Pulmonary artery endothelial cell (primary cell): ENCODE measurements at places on chromosomes 5 and 9. TPM values are rescaled to one million over a fixed set of nuclear protein-coding genes. Genes with fewer than 3 reads are reported as not detected.

DNA sequence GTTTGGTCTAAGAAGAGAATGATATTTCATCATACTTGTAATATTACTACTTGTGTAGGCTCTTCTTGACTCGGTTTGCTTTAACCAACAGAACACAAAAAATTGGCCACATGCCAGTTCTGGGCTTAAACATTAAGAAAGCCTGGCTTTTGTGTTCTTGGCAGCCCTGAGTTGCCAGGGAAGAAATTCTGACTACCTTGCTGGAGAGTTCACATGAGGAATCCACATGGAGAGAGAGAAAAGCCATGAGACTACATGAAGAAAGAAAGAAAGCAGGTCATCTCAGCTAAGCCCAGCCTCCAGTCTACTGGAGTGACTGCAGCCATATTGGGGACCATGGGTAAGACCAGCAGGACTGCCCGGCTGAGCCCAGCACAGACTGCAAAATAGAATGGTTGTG, 524.8 kb downstream of the RAB3C start:
- no peak for DNase-seq

DNA sequence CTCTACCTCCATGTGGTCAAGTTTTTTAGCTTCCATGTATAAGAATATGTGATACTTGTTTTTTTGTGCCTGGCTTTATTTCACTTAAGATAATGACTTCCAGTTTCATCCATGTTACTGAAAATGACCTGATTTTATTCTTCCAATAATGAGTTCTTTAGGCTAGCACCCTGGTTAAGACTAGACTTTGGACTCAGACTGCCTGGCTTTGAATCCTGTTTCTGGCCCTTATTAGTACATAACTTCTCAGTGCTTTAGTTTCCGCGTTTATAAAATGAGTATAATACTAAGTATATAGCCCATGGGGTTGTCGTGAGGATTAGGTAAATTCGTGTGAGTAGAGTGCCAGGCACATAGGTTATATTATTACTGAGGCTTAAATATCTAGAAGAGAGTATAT, 18.5 kb downstream of the KIAA1958 start:
- DNase-seq, result no peak

GRCh38 chr5:122455939-122456338, 143.9 kb downstream of the SNCAIP start:
- no peak for DNase-seq

GRCh38 chr9:17958363-17958762, 379.5 kb downstream of the SH3GL2 start:
- DNase-seq, result no peak

DNA sequence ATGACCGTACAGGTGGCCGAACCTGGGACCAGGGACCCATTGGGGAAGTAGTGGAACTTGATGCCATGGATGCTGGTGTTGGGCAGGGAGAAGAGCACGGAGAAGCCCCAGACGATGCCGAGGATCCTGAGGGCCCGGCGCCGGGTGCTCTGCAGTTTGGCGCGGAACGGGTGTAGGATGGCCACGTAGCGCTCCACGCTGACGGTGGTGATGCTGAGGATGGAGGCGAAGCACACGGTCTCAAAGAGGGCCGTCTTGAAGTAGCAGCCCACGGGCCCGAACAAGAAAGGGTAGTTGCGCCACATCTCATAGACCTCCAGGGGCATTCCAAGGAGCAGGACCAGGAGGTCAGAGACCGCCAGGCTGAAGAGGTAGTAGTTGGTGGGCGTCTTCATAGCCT, 585 bp downstream of the NMUR2 start:
- no peak for DNase-seq

KIF4B gene
- 0.13 and 0.21 TPM in 2 replicates for total RNA-seq

KIF12 gene
- total RNA-seq, result 0.18 and 0.53 TPM in 2 replicates

PPP1R26 gene
- 16.1 and 16.6 TPM in 2 replicates for total RNA-seq

PITX1 gene
- total RNA-seq, result 0.04 and 0.26 TPM in 2 replicates

SMIM33 gene
- total RNA-seq, result under 0.01 TPM in 1 of 2 replicates, not detected in the other

ANKRD34B gene
- not detected in 2 replicates for total RNA-seq

WNT8A gene
- not detected in 2 replicates for total RNA-seq

- DNase-seq, result no peak
Observed at GRCh38 chr9:98254228-98255060, 1.0 kb downstream of the TBC1D2 start.

GRCh38 chr5:158861366-158861765, 238.3 kb downstream of the EBF1 start:
- no peak for DNase-seq

- DNase-seq, result no peak
Observed at GRCh38 chr5:162641142-162641813, 573.7 kb downstream of the GABRG2 start.

HAVCR1 gene
- not detected in 2 replicates for total RNA-seq

- DNase-seq, result no peak
Observed at GRCh38 chr5:123710031-123710430, 198.1 kb downstream of the CSNK1G3 start.

- no peak for DNase-seq
Observed at GRCh38 chr9:34717996-34718614, 8.2 kb upstream of the CCL21 start.

GRCh38 chr9:127311239-127311741, 46.7 kb downstream of the GARNL3 start:
- peak; percentile 5 for DNase-seq

TCF7 gene
- 0.07 and 0.26 TPM in 2 replicates for total RNA-seq

GRCh38 chr5:39062530-39062929, 11.7 kb downstream of the RICTOR start:
- no peak for DNase-seq

DNA sequence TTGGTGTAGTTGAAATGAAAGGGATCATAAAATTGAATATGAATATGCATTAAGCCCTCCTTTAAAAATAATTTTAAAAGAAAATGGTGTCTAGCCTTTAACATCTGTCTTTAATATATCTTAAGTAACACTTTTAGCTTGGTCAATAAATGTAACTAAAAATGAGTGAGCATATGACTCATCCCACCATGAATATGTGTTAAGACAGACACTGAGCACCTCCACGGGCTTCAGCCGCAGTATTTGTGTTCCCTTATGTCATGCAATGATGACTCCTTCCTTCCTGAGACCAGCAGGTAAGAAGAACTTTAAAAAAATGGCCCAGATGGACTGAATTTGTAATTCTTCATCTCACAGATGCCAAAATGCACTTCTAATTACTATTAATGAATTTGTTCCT, 563.2 kb downstream of the NR2F1-AS1 start:
- DNase-seq, result no peak

DNA sequence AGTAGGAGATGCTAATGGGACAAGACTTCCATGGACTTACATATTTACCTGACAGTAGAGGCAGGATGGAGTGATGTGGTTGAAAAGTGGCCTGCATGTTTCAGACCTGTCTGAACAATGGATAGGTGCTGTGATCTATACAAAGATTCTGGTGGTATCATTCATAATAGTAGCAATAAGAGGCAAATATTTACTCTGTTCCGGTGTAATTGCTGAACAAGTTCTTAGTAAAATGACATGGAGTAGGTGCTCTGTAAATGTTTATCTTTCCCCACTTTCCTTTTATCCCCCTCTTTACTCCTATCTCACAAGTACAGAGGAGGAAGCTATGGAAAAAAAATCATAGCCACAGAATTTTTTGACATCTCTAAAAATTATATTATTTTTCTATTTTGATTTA, 159.0 kb upstream of the SLC12A2 start:
- no peak for DNase-seq

DNA sequence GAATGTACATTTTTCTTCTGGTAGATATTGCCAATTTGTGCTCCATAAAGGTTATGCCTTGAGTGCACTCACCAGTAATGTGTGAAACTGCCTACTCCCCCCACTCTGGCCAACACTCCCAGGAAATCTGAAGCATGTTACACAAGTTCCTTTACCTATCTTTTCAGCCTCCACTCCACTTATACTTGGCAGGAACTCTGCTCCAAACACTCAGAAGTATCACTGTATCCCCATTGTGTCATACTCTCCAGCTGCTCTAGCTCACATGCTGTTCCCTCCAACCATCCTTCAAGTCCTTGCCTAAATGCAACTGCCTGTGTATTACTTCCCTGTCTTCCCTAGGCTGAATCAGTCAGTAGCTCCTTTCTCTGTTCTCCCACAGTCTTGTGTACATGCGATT, 28.3 kb downstream of the POU4F3 start:
- DNase-seq, result no peak

GRCh38 chr5:74386571-74387334, 253.8 kb downstream of the ENC1 start:
- DNase-seq, result no peak

DNA sequence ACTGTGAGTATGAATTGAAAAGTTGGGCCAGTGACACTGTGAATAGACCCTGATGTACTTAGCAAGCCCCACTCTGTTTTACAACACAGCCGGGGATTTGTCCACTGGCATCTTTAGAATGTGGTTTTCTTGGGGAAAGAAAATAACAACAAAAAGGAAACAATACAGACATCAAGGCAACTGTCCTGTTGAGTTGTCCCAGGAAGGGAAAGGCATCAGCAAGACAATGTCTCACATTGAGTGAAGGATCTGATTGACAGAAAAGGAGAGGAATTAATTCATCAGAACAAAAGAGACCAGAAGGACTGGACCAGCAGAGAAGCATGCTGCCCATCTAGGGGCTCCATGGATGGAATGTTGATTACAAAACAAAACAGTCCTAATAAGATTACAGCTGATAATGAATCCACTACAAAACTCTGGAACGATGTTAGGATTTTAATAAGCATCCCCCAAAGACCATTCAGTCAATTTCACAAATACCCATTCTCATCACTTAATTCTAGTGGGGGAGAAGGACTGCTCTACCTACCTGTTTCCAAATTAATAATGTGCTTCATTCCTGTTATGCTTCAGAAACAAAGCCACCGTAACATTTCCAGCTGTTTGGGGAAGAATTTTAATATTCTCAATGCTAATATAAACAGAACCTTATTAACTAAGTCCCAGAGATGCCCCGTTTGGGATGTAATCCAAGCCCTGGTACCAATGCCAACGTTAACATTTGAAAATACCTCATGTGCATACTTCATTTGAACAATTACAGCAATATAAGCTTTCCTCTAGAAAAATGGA, 298.0 kb downstream of the SPOCK1 start:
- DNase-seq, result no peak

TSTD2 gene
- 10.0 and 13.2 TPM in 2 replicates for total RNA-seq

DNA sequence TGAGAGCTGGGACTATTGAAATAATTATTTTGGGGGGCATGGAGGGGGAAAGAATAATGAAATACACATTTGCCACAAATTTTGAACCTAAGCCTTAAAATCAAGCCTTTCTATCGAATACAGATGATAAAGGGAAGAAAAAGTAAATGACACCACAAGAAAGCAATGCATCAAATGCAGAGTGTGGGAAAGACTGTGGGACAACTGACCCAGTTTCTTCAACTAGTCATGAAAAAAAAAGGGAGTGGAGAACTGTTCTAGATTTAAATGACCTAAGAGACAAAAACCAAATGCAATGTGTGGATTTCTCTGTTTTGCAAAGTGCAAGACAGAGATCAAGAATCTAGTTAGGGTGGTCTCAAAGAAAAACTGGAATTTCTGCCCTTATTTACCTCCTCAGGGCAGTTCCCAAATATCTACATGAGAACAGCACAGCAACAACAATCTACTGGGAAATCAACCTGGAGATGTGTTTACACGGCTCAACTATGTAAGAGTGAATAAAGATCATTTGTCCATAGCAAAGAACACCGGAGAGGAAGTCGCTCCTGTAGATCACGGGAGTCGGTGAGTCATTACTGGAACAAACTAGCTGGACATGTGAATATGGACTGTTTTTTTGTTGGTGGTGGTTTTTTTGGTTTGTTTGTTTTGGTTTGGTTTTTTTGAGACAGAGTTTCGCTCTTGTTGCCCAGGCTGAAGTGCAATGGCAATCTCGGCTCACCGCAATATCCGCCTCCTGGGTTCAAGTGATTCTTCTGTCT, 145.9 kb downstream of the DROSHA start:
- DNase-seq, result no peak

ZNG1E gene
- total RNA-seq, result 24.9 and 34.7 TPM in 2 replicates

SIT1 gene
- not detected in 2 replicates for total RNA-seq
